ENCODE measurements at places on chromosomes 13 and 19. TPM values are rescaled to one million over a fixed set of nuclear protein-coding genes. Genes with fewer than 3 reads are reported as not detected.

MAP3K10 gene
- total RNA-seq: 3.9 TPM

SERPINE3 gene
- not detected for total RNA-seq

SLC7A10 gene
- total RNA-seq: not detected

COL4A2 gene
- 45.2 TPM for total RNA-seq

MAST1 gene
- total RNA-seq: 0.19 TPM

KIR3DL2 gene
- total RNA-seq: 0.08 TPM

BICRA gene
- total RNA-seq: 8.9 TPM

C1QTNF9 gene
- total RNA-seq: 0.25 TPM

FBXO17 gene
- 31.9 TPM for total RNA-seq

C13orf42 gene
- total RNA-seq: not detected

PAF1 gene
- total RNA-seq: 13.7 TPM

MYH14 gene
- total RNA-seq: 12.4 TPM

AMER2 gene
- total RNA-seq: not detected

TLE6 gene
- 0.47 TPM for total RNA-seq

KIR2DL1 gene
- total RNA-seq: not detected

CYP2A7 gene
- not detected for total RNA-seq

STOML3 gene
- not detected for total RNA-seq

ELAVL3 gene
- total RNA-seq: not detected

EID2B gene
- 1.1 TPM for total RNA-seq

CRTC1 gene
- 2.2 TPM for total RNA-seq

SLC10A2 gene
- total RNA-seq: not detected

ZNF600 gene
- 1.4 TPM for total RNA-seq

FFAR1 gene
- not detected for total RNA-seq

LILRA6 gene
- 2.8 TPM for total RNA-seq

ZNF429 gene
- 10.1 TPM for total RNA-seq

SLC8A2 gene
- not detected for total RNA-seq

HSH2D gene
- 1.2 TPM for total RNA-seq

TNFSF11 gene
- 0.25 TPM for total RNA-seq

ATP4A gene
- not detected for total RNA-seq

CGB8 gene
- not detected for total RNA-seq

LONP1 gene
- total RNA-seq: 32.3 TPM

F2RL3 gene
- 1.6 TPM for total RNA-seq

LRG1 gene
- total RNA-seq: 57.8 TPM

CABP5 gene
- not detected for total RNA-seq

LYL1 gene
- total RNA-seq: 2.0 TPM

ASF1B gene
- 0.25 TPM for total RNA-seq

ZNF181 gene
- total RNA-seq: 9.6 TPM

NOTCH3 gene
- total RNA-seq: 3.6 TPM

DDA1 gene
- total RNA-seq: 7.9 TPM

ZNF780A gene
- 11.7 TPM for total RNA-seq

RASAL3 gene
- total RNA-seq: 1.3 TPM

LILRB4 gene
- total RNA-seq: 2.6 TPM

MAG gene
- 3.9 TPM for total RNA-seq

DNAAF3 gene
- 0.50 TPM for total RNA-seq

ZNF792 gene
- total RNA-seq: 4.8 TPM

FGF9 gene
- total RNA-seq: 0.05 TPM

NAPSA gene
- total RNA-seq: 0.59 TPM

METTL21C gene
- not detected for total RNA-seq

SIGLEC10 gene
- 8.4 TPM for total RNA-seq

FCER2 gene
- not detected for total RNA-seq

LGALS14 gene
- not detected for total RNA-seq

PBX4 gene
- total RNA-seq: 0.19 TPM

CXCL17 gene
- 0.93 TPM for total RNA-seq

All from liver (tissue), 10 donors.